Activated T-helper 1 cell treated with Interleukin-2 at 50 U/mL for 16 hours (primary cell): ENCODE measurements at places on chromosomes 3 and 15.

GRCh38 chr3:71701251-71701762, 23.9 kb downstream of the EIF4E3 start:
- no peak for DNase-seq

DNA sequence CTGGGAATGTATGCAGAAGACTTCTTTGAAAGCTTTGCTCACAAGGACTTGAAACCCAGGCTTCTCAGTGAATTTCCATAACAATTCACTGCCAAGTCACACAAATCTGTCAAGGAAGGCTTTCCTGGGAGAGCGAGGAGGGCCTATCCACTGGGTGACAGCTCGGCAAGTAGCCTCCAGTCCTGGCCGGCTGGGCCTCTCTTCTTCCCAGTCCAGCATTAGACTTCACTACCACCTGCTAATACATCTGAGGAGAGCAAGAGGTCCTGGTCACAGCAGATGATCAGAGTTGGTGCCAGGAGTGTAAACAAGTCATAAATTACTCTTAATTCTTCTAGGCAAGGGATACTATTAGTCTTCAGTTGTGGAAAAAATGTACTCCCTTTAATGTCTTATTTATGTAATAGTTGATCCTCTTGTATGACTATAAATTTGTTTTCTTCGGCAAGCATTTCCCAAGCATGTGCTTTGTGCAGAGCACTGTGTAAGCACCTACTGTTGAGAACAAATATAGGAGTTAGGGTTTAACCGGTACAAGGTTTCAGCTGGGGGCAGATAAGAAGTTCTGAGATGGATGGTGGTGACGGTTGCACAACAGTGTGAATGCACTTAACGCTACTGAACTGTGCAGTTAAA, 162.9 kb downstream of the VGLL4 start:
- DNase-seq, result no peak

GRCh38 chr3:114632757-114633424, 339.1 kb downstream of the TIGIT start:
- no peak for DNase-seq

DNA sequence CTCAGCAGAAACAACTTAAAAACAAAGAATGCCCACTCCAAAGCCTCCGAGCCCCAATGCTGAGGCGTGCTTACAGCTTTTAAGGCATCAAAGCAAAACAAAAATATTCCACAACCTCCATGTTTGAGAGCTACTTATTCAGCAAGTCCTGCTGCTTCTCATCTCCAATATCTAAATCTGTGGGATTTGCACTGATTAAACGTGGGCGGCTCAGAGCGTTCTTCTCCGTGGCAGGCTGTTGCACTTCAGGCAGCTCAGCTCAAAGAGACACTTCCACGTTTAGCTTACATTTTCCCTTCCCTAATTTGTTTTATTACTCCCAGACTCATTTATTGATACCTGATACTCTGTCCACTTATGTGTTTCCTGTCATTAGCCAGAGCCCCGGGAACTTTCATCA, 282.6 kb upstream of the MCTP2 start:
- no peak for DNase-seq

- DNase-seq, result no peak
These were observed 2.8 kb upstream of the PLXNB1 start for GRCh38 chr3:48432411-48433371.

DNA sequence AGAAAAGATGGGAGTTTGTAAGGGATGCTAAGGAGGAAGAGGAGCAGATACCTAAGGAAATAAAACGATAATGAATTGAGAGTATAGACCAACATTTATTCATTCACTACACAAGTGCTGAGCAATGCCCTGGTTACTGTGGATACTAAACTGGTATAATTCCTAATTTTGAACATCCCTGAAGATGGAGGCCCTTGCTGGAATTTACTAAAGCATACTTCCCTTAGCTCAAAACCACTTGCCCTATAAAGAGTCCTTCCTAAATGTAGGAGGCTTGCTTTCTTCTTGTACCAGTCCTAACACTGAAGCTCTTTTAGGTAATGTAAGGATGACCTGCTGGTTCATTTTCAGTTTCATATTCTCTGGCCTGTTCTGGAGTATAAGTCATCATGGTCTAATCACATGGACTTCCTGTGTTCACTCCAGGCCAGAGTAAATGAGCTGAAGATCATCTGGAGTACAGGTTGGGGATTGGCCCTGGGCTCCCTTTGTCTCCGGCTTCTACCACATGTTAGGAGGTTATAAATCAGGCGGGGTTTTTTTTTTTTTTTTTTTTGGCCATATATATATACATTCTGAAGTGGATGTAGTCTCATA, 40.1 kb upstream of the MTMR10 start:
- no peak for DNase-seq

DNA sequence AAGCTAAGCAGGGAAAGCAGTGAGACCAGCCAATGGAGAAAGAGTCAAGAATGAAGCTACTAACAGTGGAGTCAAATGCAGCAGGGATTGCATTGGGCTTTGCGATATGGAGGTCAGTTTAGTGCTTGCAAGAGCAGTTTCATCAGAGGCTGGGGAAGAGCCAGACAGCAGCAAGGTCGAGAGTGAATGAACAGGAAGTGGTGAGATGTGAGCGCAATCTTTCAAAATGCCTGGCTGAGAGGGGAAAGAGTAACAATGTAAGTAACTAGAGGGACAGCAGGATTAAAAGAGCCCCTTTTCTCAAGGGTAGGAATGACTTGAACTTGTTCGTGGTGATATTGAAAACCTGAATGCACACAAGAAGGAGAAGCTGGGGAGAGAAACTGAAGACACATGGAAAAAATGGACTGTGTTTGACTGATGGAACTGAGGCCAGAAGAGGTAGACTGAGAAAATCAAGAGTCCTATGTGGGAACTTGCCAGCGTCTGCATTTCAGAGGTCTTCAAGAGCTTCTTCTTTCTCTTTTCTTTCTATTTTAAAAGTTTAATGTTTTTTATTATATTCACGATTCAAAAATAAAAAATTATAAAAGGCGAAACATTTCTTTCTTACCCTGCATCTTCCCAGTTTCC, 30.6 kb upstream of the GPR160 start:
- no peak for DNase-seq

- no peak for DNase-seq
These were observed 287.5 kb upstream of the ROBO1 start for GRCh38 chr3:80055306-80055705.

GRCh38 chr3:64120876-64121275, 97.6 kb upstream of the PSMD6 start:
- DNase-seq, result no peak
